COR-L47 (cell line): ENCODE measurements at places on chromosomes 16 and 17.

GRCh38 chr16:86523166-86523740 lies 12.9 kb downstream of the FOXF1 start:
- DNase-seq, result no peak

- DNase-seq, result no peak
Observed at GRCh38 chr17:74524653-74525464, 6.4 kb downstream of the CD300LB start.

DNA sequence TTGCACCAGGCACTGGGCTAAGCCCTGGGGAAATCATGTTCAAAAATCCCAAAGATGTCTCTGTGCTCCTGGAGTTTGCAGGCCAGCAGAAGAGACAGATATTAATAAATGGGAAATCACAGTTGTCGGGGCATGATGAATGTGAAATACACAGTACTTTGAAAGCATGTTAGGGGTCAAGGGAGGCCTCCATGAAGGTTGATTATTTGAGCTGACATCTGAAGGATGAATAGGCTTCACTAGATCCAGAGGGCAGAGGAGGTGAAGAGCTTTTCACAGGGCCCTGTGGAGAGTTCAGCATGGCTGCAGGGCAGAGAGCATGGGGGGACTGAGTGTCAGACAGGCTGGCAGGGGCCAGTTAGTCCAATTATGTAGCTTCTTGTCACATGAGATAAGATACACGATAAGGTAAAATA lies 2.6 kb downstream of the ANKRD40CL start:
- DNase-seq, result no peak

DNA sequence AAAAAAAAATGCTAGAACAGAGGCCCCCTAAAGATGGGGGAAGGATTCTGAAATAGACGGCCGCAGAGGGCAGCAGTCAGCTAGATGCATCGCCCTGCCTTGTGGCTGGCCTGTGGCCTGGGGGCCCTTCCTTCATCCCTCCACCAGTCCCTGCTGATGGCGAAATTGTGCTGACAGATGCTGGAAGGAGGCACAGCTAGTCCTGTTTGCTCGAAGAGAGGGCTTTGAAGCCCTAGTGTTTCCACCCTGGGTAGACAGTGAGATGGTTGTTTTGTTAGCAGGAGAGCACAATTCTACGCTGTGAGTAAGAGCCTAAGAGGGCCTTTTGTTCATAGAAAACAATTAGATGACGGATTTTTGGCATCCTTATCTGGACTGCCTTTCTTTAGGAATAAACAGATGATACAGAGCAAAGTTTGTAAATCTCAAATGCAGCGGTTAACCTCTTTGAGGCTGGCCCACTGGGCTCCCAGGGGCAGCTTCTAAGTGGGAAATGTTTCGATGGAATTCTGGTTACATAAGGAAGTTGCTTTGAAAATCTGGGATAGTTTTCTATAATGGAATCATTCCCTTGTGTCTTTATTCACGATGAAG lies 23.0 kb downstream of the VPS35L start:
- DNase-seq, result no peak

DNA sequence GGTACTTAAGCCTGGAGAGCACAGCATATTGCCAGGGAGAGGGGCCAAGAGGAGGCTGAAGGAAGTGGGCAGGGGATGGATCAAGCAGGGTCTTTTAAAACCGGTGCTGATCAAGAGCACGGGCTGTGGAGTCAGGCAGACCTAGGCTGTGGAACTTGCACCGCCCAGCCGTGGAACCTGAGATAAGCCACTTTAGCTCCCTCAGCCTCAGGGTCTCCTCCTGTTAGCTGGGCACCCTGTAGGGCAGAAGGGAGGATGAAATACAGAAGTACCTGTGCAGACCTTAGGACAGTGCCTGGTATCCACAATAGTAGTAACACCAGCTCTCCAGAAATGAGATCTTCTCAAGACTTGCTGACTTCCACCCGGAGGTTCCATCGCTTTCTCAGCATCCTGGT lies 9.3 kb downstream of the ODAD4 start:
- DNase-seq, result no peak
